Effector CD8-positive, alpha-beta T cell (primary cell): ENCODE measurements at places on chromosomes 5 and 9.

DNA sequence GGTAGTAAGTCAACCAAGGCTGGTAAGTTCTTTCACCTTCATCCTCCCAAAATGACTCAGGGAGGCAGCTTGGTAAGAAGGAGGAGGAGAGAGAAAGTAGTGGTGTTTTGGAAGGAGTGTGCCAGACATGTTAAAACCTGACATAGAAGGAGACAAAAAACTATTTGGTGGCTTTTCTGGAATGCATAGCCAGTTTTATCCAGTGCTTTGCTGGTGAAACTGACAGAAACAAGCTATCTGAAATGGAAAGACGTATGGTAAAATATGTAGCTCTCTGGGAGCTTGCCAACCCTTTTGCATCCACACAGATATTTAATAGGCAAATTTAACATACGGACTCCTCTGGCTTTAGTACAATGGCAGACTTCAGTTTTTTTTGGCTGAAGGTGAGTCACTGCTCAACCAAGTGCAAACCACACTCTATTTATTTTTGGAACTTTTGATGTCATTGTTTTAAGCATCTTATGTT is 45.4 kb downstream of the RAB14 start:
- no peak for DNase-seq

DNA sequence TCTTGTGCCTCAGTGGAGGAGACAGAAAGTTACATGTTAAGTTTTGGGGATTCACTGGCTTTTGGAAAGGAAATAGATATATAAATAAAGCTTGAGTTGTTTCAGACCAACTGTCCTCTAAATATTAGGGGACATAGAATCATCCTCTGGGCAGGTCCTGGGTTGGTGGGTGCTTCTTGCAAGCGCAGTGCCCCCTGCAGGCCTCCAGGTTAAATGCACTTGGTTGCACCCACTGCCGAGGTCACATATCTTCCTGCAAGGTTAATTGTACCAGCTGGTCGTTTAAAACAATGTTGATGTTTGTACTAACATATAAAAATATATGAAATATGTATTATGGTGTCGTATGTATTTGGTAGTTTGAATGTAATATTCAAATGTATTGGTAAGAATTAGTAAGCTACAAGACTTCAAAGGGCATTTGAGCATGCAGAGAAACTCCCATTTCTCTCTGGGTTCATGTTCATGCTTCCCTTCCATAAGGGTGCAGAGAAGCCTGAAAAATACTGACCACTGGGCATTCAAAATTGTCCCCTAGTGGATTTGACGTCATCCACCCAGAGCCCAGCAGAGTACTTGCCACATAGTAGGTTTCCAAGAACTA is 87.0 kb downstream of the ZNF618 start:
- DNase-seq = no peak

GRCh38 chr5:78731884-78732283 is 83.3 kb upstream of the LHFPL2 start:
- no peak for DNase-seq

GRCh38 chr9:109953300-109953699 is 173.3 kb downstream of the PALM2AKAP2 start:
- no peak for DNase-seq

GRCh38 chr5:108587821-108588220 is 159.9 kb upstream of the FER start:
- no peak for DNase-seq

GRCh38 chr9:130286781-130287428 is 21.3 kb downstream of the HMCN2 start:
- DNase-seq = no peak

GRCh38 chr5:143244990-143245389 is 158.5 kb downstream of the NR3C1 start:
- DNase-seq = no peak

GRCh38 chr5:68548959-68549676 is 333.6 kb downstream of the PIK3R1 start:
- DNase-seq = no peak

DNA sequence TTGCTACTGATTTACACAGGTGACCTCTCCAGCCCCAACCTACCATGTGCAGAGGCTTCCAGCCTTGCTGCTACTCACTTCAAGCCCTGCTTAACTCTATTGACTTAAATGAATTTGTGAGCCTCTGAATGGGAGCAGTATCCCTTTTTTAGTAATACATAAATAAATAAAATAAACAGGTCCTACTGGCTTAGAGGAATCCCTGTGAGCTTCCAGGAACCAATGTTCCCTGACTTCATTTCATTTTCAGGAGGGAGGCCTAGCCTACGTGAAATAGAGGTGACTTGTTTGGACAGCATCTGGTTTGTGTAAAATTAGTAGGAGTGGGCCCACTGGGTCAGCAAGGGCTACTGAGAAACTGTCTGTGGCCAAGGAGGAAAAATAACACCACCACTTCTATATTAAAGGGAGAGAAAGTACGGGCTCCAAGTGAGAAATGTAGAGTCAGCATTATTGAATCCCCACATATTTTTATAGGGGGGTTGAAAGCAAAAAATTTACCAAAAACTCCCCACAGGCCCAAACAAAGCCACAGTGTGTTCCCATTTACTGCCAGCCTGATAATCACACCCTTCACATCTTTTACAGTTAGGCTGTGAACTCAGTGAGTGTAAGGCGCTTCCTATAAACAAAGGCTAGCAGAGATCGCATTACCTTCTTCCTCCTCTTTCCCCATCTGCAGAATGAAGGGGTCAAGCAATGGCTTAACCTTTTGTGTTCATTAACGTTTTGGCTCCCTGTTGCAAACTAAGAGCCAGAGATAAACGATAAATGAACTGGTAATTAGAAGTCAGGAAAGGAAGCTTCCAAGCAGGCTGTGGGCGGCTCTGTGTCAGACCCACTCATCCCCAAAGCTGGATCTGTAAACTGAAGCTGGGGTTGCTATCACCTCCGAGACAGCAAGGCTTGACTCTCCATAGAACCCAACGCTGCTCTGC is 138.8 kb upstream of the LIFR start:
- DNase-seq = no peak

GRCh38 chr9:114947058-114947457 is 16.7 kb upstream of the TNFSF8 start:
- DNase-seq = no peak

DNA sequence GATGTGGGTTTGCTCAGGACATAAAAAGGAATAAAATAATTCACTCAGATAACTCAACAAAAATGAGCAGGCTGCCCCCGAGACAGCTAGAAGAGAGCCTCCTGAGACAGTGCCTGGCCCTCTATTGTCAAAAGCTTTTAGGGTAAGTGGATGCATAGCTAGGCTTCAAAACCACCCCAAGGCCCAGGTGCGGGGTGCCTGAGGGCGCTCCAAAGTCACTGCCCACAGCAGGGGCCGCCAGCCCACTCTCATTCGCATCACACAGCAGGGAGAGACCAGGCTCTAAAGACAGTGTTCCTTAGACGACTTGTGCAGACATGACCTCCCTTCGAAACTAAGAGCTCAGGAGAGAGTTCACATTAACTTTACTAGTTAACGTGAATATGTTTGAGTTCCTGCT is 271.5 kb downstream of the FSTL4 start:
- no peak for DNase-seq

GRCh38 chr9:137550231-137550621 is at the start of gene PNPLA7:
TSS of gene PNPLA7 (minus strand) at chr9:137550402. CDS start at chr9:137550197, 205 bp downstream.
- peak; percentile 33 for DNase-seq

GRCh38 chr5:78534148-78534904 is 114.2 kb downstream of the LHFPL2 start:
- DNase-seq = no peak

DNA sequence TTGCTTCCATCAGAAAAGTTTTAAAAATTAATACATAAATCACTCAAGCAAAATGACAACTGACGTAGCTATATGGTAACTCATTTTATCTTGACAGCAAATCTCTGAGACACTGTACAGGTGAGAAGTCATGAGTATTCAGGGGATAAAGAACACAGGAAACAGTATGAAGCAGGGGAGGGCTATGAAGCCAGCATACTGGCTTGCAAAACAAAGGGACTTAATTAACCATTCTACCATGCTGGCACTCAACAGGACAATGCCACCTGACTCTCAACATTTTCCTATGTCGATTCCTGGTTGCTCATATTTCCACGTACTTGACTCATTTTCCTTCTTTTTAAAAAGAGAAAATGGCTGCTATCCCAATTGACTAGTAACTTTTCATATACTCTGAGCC is 151.4 kb upstream of the RETREG1 start:
- no peak for DNase-seq
